ENCODE measurements at places on chromosomes 3 and 15. TPM values are rescaled to one million over a fixed set of nuclear protein-coding genes. Genes with fewer than 3 reads are reported as not detected.
A peak's percentile ranks its signal among the peaks of the same experiment; 100 is the strongest.

GRCh38 chr15:84961114-84961452 is 20.6 kb upstream of the PDE8A start:
- H3K27ac ChIP-seq = no peak overlapping the region
- H3K36me3 ChIP-seq = no peaks in the 10 kb centered on the region
- H3K27me3 ChIP-seq = peaks cover 8% of the 10 kb centered on the region
- DNase-seq = no peak

GRCh38 chr15:35756623-35757022 is 210.7 kb upstream of the DPH6 start:
- H3K4me1 ChIP-seq = no peaks in the 10 kb centered on the region
- H3K4me3 ChIP-seq = no peak overlapping the region
- H3K36me3 ChIP-seq = no peaks in the 10 kb centered on the region
- no peak for DNase-seq
- no peak overlapping the region for H3K27ac ChIP-seq
- peaks cover 8% of the 10 kb centered on the region for H3K27me3 ChIP-seq

RTP4 gene
- 2.0 TPM for total RNA-seq

DNA sequence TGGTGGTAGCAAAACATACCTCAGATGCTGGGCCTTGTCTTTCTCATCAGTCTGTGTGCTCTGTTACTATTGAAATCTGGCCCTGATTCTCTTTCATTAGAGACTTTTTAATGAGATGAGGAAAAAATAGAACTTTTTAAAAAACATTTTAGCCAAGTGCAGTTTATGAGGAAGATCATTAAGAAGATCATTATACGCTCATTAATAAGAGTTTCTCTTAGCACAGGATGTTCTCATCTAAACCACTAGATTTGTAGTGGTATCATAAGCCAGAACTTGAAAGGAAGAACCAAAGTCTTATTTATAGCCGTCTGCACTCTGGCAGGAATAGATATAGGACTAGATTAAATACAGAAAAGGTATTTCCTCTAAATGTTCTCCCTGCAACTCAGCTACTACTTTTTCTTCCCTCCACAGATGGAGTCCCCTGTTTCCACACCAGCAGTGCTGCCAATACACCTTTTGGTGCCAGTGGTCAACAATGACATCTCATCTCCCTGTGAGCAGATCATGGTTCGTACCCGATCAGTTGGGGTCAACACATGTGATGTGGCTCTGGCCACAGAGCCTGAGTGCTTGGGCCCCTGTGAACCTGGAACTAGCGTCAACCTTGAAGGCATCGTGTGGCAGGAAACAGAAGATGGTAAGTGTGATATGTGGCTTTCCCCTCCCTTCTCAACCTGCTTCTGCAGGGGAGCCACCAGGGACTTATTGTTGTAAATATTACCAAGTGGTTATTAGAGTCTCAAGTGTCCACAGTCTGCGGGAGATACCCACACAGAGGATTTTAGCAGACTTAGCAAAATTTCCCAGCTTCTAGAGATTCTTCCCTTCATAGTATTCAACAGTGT is 152.8 kb downstream of the RBPMS2 start:
- DNase-seq = peak; percentile 57
- peak overlapping the region; percentile 27 for H3K4me3 ChIP-seq
- no peaks in the 10 kb centered on the region for H3K27me3 ChIP-seq
- peaks cover 91% of the 10 kb centered on the region for H3K4me1 ChIP-seq

GRCh38 chr3:46490338-46491084 is 7.3 kb upstream of the RTP3 start:
- H3K27me3 ChIP-seq = no peaks in the 10 kb centered on the region
- H3K36me3 ChIP-seq = no peaks in the 10 kb centered on the region
- H3K4me1 ChIP-seq = peaks cover 14% of the 10 kb centered on the region
- H3K4me3 ChIP-seq = no peak overlapping the region
- DNase-seq = no peak

DAG1 gene
- 9.2 TPM for total RNA-seq

- no peaks in the 10 kb centered on the region for H3K36me3 ChIP-seq
- H3K27ac ChIP-seq = no peak overlapping the region
These were observed 73.4 kb downstream of the FAM174B start for GRCh38 chr15:92582206-92582605.

EXD1 gene
- total RNA-seq = not detected

PPP1R14D gene
- not detected for total RNA-seq

GRCh38 chr3:60246361-60246760 is 1004.9 kb downstream of the FHIT start:
- H3K36me3 ChIP-seq = no peaks in the 10 kb centered on the region
- DNase-seq = no peak
- H3K4me1 ChIP-seq = peaks cover 4% of the 10 kb centered on the region
- H3K4me3 ChIP-seq = no peak overlapping the region
- no peak overlapping the region for H3K27ac ChIP-seq
- peaks cover 2% of the 10 kb centered on the region for H3K27me3 ChIP-seq

GRCh38 chr3:188754267-188754666 is 417.5 kb upstream of the TPRG1 start:
- H3K36me3 ChIP-seq = peaks cover 2% of the 10 kb centered on the region
- DNase-seq = no peak
- peaks cover 30% of the 10 kb centered on the region for H3K4me1 ChIP-seq
- no peak overlapping the region for H3K4me3 ChIP-seq
- no peak overlapping the region for H3K27ac ChIP-seq
- no peaks in the 10 kb centered on the region for H3K27me3 ChIP-seq

- DNase-seq = no peak
- H3K27ac ChIP-seq = no peak overlapping the region
- no peak overlapping the region for H3K4me3 ChIP-seq
- H3K27me3 ChIP-seq = no peaks in the 10 kb centered on the region
- H3K36me3 ChIP-seq = no peaks in the 10 kb centered on the region
- no peaks in the 10 kb centered on the region for H3K4me1 ChIP-seq
These were observed 250.3 kb downstream of the MAGI1 start for GRCh38 chr3:65788461-65788860.

DNA sequence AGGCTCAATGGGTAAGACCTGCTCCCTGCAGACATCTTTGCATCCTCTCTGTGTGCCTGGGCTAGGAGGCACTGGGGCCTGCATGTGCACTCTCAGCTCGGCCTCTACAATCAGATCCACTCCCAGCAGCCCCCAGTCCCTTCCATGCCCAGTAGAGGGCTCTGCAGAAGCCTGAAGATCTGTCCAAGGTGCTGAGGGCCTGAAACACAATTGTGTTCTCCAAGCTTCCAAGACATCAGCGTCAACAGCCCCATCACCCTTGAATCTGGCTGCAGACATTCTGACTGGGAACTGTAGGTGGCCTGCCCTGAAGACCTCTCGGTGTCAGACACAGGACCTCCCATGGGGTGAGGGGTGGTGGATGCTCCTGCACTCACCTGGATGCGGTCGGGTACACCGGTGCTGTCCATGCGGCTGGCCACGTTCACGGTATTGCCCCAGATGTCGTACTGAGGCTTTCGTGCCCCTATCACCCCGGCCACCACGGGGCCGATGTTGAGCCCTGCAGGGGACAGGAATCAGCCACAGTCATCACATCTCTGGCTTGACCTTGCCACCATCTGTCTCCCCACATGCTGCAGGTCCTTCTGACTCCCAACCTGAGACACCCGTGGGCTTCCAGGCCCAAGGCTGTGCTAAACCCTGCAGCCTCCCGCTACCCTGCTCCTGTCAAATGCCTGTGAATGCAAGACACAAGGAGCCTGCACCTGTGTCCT is 84.7 kb downstream of the SEC22A start:
- DNase-seq = peak; percentile 69
- no peaks in the 10 kb centered on the region for H3K36me3 ChIP-seq
- H3K27ac ChIP-seq = no peak overlapping the region
- H3K4me3 ChIP-seq = no peak overlapping the region

- H3K27ac ChIP-seq = no peak overlapping the region
- H3K36me3 ChIP-seq = no peaks in the 10 kb centered on the region
- no peak for DNase-seq
- H3K4me3 ChIP-seq = no peak overlapping the region
- peaks cover 7% of the 10 kb centered on the region for H3K4me1 ChIP-seq
These were observed 66.4 kb downstream of the ZMAT3 start for GRCh38 chr3:179005213-179005612.

PCSK6 gene
- total RNA-seq = 0.75 TPM

SAXO2 gene
- 6.9 TPM for total RNA-seq

DNA sequence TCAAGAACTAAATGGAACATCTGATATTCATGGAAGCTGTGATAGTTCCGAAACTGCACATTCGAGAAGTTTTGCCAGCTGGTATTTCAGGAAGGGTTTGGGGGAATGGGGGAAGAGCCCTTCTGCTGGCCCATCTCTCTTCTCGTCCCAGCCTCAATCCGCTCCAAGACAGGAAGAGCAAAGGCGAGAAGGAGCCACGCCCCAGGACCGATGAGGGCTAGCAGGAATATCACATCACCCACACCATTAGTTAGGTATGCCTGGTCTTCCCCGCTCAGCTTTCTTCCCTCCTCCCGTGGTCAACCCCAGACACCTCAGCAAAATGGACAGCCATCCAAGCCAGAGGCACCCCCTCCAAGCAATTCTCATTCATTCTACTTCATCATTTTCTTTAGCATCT is 14.9 kb upstream of the PCSK6 start:
- H3K4me3 ChIP-seq = no peak overlapping the region
- H3K4me1 ChIP-seq = peaks cover 14% of the 10 kb centered on the region
- no peaks in the 10 kb centered on the region for H3K36me3 ChIP-seq
- H3K27ac ChIP-seq = no peak overlapping the region
- no peak for DNase-seq
- peaks cover 8% of the 10 kb centered on the region for H3K27me3 ChIP-seq

GRCh38 chr3:66196633-66197032 is 24.2 kb upstream of the SLC25A26 start:
- DNase-seq = no peak
- H3K4me1 ChIP-seq = peaks cover 4% of the 10 kb centered on the region
- H3K4me3 ChIP-seq = no peak overlapping the region
- H3K27ac ChIP-seq = no peak overlapping the region
- H3K36me3 ChIP-seq = no peaks in the 10 kb centered on the region

ZNF501 gene
- total RNA-seq = 2.0 TPM

GRCh38 chr3:190130696-190131095 is 10.0 kb upstream of the P3H2 start:
- no peaks in the 10 kb centered on the region for H3K4me1 ChIP-seq
- H3K36me3 ChIP-seq = no peaks in the 10 kb centered on the region
- peaks cover 21% of the 10 kb centered on the region for H3K27me3 ChIP-seq
- H3K4me3 ChIP-seq = no peak overlapping the region
- DNase-seq = no peak
- no peak overlapping the region for H3K27ac ChIP-seq

POLQ gene
- total RNA-seq = 23.4 TPM

- DNase-seq = no peak
- H3K27me3 ChIP-seq = no peaks in the 10 kb centered on the region
- no peaks in the 10 kb centered on the region for H3K36me3 ChIP-seq
- no peak overlapping the region for H3K27ac ChIP-seq
- H3K4me3 ChIP-seq = no peak overlapping the region
- no peaks in the 10 kb centered on the region for H3K4me1 ChIP-seq
These were observed 827.5 kb upstream of the DPPA4 start for GRCh38 chr3:110164632-110165369.

DNA sequence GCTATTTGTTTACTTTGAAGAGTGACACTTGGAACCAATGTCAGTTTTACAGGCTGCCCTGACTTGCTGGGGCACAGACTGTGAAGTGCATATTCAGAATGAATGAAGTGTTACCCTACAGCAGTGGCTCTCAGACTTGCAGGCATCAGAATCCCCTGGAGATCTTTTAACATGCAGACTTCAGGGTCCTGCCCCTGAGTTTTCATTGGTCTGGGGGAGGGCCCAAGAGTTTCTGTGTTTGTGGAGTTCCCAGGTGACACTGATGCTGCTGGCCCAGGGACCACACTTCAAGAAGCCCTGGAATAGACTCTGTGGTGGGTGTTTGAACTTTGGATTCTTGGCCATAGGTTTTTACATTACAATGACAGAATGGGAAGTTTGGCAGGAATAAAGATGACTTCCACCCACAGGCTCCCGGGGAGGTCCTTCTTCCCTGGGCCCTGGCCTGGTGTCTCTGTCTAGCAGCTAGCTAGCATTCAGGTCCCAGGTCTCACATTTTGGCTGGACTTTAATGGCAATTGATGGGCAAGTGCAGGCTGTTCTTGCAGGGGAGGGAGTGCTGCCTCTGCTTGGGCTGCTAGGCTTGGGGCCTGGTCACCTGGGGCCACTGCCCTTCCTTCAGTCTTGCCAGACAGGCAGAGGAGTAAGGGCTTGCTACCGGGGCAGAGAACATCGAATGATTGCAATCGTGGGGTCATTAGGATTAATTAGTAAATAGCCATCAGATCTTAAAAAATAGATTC is 149.0 kb downstream of the APBA2 start:
- no peak overlapping the region for H3K4me3 ChIP-seq
- no peaks in the 10 kb centered on the region for H3K27me3 ChIP-seq
- no peak for DNase-seq
- H3K4me1 ChIP-seq = peaks cover 45% of the 10 kb centered on the region
- no peak overlapping the region for H3K27ac ChIP-seq
- H3K36me3 ChIP-seq = peaks cover 4% of the 10 kb centered on the region

- H3K27me3 ChIP-seq = peaks cover 22% of the 10 kb centered on the region
- H3K4me1 ChIP-seq = peaks cover 8% of the 10 kb centered on the region
- H3K4me3 ChIP-seq = no peak overlapping the region
- no peak overlapping the region for H3K27ac ChIP-seq
These were observed 4.4 kb downstream of the UACA start for GRCh38 chr15:70758790-70759462.

MUSTN1 gene
- total RNA-seq = 2.8 TPM

GRCh38 chr3:134372396-134373270 is 1.6 kb downstream of the AMOTL2 start:
- peaks cover 9% of the 10 kb centered on the region for H3K4me1 ChIP-seq
- H3K4me3 ChIP-seq = no peak overlapping the region
- DNase-seq = no peak
- H3K36me3 ChIP-seq = no peaks in the 10 kb centered on the region
- H3K27me3 ChIP-seq = peaks cover 33% of the 10 kb centered on the region
- no peak overlapping the region for H3K27ac ChIP-seq

DNA sequence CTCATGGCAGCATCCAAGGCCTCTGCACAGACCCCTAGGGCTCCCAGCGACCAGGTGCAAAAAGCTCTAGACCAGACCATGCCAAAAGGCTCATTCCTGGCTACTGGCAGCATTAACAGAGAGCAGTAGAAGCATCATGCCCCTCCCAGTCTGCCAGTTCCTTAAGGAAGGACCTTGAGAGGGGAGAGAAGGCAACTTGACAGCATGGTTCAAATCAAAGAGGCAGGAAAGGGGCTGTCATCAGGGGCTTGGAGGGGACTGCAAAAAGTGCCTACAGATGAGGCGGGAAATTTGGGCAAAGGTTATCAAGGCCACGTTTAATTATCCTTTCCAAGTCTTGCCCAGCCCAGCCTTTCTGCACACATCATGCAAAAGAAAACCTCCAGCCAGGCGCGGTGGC is 64.7 kb downstream of the SSUH2 start:
- H3K36me3 ChIP-seq = no peaks in the 10 kb centered on the region
- no peaks in the 10 kb centered on the region for H3K4me1 ChIP-seq
- H3K27me3 ChIP-seq = no peaks in the 10 kb centered on the region
- DNase-seq = no peak
- no peak overlapping the region for H3K4me3 ChIP-seq
- H3K27ac ChIP-seq = no peak overlapping the region

- DNase-seq = no peak
- no peak overlapping the region for H3K4me3 ChIP-seq
- no peaks in the 10 kb centered on the region for H3K4me1 ChIP-seq
- H3K36me3 ChIP-seq = peaks cover 29% of the 10 kb centered on the region
- H3K27ac ChIP-seq = no peak overlapping the region
These were observed 130.0 kb upstream of the SLC2A2 start for GRCh38 chr3:171156401-171157010.

GRCh38 chr15:74134387-74135027 is 4.1 kb downstream of the ISLR2 start:
- H3K36me3 ChIP-seq = no peaks in the 10 kb centered on the region
- peaks cover 26% of the 10 kb centered on the region for H3K4me1 ChIP-seq
- H3K27me3 ChIP-seq = peaks cover 76% of the 10 kb centered on the region
- DNase-seq = peak; percentile 59

SPINK8 gene
- not detected for total RNA-seq

GRCh38 chr3:30751610-30752299 is 142.7 kb downstream of the GADL1 start:
- no peaks in the 10 kb centered on the region for H3K36me3 ChIP-seq
- H3K4me1 ChIP-seq = peaks cover 47% of the 10 kb centered on the region
- no peak overlapping the region for H3K4me3 ChIP-seq
- H3K27ac ChIP-seq = peak overlapping the region; percentile 23

SEMA6D gene
- total RNA-seq = not detected
